ENCODE measurements at places on chromosomes 13 and 19.

DNA sequence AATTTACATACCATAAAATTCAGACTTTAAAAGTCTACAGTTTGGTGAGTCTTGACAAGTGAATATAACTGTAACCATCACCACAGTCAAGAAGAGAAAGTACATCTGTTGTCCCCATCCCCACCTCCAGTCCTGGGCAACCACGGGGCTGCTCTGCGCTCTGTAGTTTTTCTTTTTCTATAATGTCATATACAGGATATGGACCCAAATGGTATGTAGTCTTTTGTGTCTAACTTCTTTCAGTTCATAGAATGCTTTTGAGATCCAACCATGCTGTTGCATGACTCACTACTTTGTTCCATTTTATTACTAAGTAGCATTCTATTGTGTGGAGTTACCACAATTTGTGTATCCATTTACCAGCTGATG is 103.9 kb downstream of the DOCK9 start:
- DNase-seq: no peak

GRCh38 chr19:40741527-40742390 is 8.5 kb downstream of the ACTMAP start:
- no peak for DNase-seq

DNA sequence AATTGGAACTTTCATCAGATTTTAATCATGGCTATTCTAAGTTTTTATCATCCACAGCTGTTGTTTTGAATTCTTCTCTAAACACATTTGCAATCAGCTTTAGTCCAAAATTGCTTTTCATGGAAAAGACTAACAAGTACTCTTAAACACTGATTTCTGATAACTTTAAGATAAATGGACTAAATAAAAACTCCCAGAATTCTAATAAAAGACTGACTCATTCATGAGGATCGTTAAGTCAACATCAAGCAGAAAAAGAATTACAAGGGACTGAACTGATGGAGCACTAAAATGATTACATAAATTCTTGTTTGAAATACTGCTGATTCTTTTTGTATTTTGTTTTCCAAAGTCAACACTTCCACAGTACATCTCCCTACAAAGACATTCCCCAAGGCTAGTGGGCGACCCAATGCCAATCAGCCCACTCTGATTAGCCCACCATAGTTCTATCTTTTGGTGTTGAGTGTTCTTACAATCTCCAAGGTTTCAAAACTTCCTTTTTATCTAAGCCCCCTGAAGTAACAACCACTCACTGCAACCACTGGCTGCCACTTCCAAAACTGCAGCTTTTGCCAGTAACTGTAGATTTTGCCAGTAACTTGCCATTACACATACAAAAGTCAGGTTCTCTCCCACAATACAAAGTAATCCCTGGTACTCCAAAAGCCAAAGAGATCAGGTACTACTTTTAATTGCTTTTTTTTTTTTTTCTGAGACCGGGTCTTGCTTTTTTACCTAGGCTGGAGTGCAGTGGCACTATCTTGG is 14.0 kb upstream of the NAA16 start:
- no peak for DNase-seq

DNA sequence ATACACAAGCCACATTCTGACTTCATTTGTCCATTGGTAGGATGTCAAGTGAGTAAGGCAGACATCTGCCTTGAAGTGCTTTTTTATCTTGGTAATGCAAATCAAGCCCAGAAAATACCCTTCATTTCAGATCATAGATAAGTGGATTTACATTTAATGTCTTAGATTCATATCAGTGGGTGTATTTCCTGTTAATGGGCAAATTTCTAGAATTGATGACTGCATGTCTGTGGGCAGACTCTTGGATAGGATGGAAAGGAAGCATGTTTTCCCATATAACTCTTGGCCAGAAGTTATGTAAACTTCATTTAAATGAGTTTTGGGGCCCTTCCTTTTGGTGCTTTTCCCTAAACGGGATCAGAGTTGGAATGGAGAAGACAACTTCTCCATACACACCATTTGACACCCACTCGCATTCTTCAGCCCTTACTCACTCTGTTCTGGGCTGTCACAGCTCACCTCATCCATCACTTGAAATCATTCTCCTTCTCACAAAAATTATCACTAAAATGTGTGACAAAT is 154.6 kb downstream of the FLT1 start:
- DNase-seq: no peak

DNA sequence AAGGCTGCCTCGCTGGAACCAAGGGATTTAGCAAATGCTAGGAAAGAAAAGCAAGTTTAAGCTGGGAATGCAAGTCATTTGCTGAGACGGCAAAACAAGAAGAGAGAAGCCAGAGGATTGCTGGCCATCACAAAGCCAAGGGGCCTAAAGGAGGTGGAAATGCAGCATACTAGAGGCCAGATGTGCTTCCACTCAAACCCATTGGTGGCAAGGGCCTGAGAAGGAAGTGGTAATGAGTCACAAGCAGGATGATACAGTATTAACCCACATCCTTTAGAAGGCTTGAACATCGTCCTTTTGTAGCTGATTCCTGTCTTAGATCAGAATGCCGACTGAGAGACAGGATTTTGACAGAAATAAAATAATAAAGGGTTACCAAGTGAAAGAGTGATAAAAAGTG is 68.2 kb downstream of the ITGBL1 start:
- no peak for DNase-seq

DNA sequence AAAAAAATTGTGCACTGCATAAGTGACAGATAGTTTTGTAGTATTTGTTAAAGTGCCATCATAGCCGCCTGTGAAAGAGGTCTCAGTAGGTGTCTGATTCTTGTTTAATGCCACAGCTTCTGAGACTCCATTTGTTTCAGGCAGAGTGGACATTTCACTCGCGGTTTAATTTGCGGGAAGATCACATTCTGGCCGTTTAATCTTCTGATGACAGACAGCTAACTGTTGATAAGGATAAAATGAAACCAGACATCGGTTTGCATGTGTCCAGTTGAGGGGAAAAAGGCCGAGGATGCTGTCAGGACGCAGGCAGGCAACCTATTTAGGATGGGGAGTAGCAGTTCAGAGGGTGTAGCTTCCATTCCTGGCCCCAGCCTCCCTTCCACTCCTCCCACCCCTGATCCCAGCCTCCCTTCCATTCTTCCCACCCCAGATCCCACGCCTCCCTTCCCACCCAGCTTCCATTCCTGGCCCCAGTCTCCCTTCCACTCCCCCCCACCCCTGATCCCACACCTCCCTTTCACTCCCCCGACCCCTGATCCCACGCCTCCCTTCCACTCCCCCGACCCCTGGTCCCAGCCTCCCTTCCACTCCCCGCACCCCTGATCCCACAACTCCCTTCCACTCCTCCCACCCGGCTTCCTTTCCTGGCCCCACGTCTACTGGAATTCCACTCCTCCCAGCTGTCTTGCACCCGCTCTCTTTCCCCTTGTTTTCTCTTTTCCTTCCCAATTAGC is 23.8 kb downstream of the ATP11A start:
- no peak for DNase-seq

DNA sequence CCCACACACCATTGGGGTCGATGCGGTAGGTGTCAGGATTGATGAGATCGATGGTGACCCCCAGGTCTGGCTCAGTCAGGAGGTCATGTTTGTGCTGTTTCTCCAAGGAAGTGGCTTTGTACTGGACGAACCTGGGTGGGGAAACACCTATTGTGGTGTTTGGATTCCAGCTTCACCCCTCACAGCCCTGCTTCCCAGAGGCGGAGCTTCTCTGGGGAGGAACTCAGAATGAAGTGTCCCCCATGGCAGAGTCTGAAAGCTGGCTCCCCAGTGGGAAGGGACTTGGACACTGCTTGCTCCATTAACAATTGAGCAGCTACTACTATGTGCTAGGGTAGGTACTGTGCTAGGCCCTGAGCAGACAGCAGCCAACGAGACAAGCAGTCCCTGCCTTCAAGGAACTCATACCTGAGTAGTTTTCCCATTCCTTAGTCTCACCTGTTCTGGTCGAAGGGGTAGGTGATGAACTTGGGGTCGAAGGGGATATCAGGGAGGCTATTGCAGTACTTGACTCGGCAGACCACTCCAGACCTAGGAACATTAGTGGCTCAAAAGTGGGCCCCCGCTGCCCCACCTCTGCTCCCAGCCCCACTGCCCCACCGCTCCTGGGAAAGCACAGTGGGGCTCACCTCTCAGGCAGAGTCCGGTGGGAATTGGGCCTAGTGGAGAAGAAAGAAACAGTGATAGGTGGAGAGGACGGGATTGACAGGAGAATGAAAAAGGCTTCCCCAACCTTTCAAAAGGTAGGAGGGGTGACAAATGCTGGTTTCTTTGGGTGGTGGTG is 1.1 kb downstream of the PAF1 start:
- DNase-seq: no peak

DNA sequence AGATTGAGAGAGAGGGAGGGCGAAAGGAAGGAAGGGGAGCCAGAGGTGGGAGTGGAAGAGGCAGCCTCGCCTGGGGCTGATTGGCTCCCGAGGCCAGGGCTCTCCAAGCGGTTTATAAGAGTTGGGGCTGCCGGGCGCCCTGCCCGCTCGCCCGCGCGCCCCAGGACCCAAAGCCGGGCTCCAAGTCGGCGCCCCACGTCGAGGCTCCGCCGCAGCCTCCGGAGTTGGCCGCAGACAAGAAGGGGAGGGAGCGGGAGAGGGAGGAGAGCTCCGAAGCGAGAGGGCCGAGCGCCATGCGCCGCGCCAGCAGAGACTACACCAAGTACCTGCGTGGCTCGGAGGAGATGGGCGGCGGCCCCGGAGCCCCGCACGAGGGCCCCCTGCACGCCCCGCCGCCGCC is at the start of gene TNFSF11:
Gene TNFSF11, plus strand, starts transcription at position 142 of the 400 bp plus-strand sequence. Its CDS starts 152 bp downstream, at position 294.
- no peak for DNase-seq

DNA sequence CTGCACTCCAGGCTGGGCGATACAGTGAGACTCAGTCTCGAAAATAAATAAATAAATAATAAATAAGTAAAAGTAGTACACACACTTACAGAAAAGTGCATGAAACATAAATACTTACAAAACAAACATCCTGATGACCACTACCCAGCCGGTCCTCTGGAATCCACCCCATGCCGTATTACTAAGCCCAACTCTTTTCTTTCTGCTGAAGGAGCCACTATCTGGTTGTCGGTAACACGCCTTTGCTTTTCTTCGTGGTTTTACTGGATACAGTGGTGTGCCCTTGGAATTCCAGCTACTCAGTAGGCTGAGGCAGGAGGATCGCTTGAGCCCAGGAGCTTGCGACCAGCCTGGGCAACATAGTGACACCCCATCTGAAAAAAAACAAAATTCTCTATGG is 39.4 kb downstream of the CELF5 start:
- DNase-seq: no peak

DNA sequence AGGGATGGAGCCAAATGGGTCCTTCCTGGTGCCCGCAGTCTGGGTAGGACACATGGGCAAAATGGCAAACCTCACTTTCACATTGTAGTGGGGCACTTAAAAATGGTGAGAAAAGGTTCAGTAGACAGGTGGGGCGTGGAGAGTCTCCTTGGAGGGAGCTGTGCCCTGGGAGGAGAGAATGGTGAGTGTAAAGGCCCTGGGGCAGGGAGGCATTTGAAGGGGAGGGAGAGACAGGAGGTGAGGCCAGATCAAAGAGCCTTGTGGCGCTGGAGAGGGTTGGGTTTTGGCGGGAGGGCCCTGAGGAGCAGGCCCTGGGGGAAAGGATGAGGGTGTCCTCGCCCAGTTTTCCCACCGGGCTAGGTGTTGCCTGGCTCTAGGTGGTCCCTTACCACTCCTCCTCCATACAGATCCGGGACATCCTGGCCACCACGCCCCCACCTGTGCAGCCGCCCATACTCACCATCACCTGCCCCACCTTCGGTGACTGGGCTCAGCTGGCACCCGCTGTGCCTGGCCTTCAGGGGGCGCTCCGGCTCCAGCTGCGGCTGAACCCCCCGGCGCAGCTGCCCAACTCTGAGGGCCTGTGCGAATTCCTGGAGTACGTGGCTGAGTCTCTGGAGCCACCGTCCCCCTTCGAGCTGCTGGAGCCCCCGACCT is 6.3 kb downstream of the MAP1S start:
- no peak for DNase-seq

DNA sequence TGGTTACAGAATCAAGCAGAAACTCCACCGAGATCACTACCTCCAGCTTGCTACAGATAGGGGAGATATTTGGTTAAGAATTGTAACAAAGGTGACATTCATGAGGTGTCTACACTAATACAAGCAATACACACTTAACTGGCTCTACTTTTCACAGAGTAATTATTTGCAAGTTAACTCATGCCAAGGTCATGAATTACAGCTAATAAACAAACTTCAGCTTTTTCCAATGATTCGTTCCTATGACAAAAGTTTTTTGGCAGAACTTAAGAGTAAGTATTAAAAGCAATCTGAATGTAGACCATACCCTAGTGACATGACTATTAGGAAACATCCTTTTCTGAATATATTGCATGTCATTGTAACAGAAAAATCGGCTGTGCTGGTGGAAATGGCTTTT is 72.1 kb downstream of the LHFPL6 start:
- DNase-seq: no peak

- DNase-seq: no peak
Observed at GRCh38 chr13:23859904-23860303, 29.3 kb downstream of the MIPEP start.

GRCh38 chr13:112693831-112694497 is 4.1 kb downstream of the ATP11A start:
- DNase-seq: no peak

DNA sequence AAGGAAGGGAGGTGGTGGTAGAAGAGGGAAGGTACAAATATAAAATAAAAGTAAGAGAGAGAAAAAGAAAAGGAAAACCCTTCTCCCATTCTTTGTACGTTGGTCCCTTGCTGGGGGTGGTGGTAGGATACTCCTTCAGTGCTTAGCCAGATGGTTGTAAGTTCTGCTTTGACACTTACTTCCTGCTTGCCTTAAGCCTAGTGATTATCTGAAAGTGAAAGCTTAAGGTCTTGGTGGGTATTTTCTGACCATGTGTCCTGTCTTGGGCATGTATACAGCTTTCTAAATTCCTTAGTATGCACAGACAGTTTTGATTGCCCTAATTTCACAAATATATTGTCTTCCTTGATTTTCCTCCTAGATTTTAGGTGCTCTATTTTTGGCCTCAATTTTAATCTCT is 314.8 kb downstream of the PCDH17 start:
- DNase-seq: no peak

- DNase-seq: no peak
Observed at GRCh38 chr13:49124693-49125304, 95.3 kb upstream of the MLNR start.

- no peak for DNase-seq
Observed at GRCh38 chr19:57651654-57651996, 17.1 kb upstream of the ZSCAN4 start.

DNA sequence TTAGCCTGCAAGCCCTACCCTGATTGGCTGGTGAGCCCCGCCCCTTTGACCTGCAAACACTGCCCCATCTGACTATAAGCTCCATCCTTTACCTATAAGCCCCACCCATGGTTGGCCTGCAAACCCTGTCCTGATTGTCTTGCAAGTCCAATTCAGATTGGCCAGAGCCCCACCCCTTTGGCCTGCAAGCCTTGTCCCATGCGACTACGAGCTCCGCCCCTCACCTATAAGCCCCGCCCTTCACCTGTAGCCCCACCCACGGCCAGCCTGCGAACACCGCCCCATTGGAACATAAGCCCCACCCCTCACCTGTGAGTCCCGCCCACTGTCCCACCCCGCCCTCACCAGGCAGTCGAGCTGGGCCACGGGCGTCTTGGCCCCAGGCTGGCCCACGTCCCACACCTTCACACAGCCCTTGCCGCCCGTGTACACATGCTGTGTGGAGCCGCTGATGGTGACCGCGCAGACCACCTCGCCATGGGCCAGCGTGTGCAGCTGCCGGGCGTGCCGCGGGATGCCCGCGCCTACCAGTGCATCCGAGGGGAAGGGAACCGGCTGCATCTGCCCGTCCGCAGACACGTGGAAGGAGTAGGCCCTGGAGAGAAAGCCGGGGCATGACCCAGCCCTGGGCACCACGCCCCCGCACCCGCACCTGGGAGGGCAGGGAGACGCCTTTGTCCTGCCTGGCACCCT is 22.9 kb downstream of the TLE2 start:
- no peak for DNase-seq
